WERI-Rb-1 (cell line): ENCODE measurements at places on chromosomes 13 and 19.

DNA sequence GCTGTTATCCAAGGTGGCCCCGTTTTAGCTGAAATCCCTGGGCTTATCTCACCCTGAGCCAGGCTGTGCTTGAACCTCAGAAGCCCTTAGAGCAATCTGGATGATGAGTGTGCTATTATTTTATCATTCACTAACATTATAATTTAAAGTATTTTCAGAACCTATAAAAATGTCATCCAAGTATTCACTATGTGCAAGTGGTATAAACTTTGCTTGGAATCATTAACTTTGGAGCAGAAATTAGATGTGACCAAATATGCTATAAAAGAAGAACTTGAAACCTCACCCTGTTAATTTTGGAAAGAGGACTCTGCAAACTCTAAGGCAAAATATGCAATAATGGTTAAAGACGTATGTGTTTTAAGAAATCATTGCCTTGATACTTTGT is 147.5 kb downstream of the USP12 start:
- DNase-seq = peak; percentile 55

DNA sequence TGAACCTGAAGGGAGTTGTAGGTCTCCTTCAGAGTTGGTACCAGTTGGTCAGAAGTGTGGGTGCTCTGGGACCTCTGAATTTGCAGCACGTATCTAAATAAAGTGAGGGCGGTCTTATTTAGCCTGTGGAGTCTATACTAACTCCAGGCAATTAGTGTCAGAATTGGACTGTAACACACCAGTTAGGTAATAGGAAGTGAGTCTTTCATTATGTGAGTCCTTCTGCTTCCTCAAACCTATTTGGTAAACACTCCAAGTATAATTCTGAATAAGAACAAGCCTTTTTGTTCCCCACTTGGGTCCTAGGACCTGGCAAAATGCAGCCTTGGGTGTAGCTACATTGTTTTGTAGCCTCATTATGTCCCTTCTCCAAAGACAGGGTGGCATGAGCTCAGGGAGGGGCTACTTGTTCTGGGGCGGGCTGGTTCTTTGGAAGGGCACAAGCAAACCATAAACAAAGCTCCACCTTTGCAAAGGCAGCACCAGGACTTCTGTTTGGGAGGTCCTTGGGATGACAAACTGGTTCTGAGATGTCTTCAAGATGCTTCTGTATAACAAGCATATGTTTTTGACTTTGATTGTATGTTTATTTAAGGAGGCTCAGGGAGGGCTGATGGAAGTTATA is 418.0 kb downstream of the ZNF536 start:
- no peak for DNase-seq

GRCh38 chr13:101082441-101082840 is 333.9 kb downstream of the NALCN start:
- no peak for DNase-seq

GRCh38 chr13:111923439-111923838 is 143.5 kb upstream of the SOX1 start:
- DNase-seq = no peak

GRCh38 chr19:6516659-6517291 is 14.1 kb upstream of the TNFSF9 start:
- DNase-seq = peak; percentile 92

- no peak for DNase-seq
Observed at GRCh38 chr13:31903111-31903815, 128.3 kb upstream of the FRY start.

DNA sequence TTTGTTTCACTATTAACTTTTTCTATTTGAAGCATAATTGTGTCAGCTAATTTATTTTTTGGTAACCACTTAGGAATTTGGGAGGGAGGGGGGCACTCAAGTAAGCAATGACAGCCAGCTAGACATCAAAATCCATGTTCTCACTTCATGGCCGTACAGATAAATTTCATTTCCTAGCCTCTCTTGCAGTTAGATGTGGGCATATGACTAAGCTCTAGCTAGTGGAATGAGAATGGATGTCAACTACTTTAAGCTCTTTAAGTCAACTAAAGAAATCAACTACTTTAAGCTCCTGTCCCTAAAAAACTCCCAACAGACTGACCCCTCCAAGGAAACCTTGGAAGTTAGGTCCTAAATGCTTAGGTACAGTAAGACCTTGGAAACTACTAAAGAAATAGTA is 92.0 kb downstream of the KCNRG start:
- no peak for DNase-seq

GRCh38 chr13:84296401-84296800 is 414.1 kb upstream of the SLITRK1 start:
- DNase-seq = no peak

- DNase-seq = no peak
Observed at GRCh38 chr19:44807162-44807561, 1.7 kb upstream of the BCAM start.

GRCh38 chr13:96792736-96793403 is 201.4 kb downstream of the OXGR1 start:
- no peak for DNase-seq

DNA sequence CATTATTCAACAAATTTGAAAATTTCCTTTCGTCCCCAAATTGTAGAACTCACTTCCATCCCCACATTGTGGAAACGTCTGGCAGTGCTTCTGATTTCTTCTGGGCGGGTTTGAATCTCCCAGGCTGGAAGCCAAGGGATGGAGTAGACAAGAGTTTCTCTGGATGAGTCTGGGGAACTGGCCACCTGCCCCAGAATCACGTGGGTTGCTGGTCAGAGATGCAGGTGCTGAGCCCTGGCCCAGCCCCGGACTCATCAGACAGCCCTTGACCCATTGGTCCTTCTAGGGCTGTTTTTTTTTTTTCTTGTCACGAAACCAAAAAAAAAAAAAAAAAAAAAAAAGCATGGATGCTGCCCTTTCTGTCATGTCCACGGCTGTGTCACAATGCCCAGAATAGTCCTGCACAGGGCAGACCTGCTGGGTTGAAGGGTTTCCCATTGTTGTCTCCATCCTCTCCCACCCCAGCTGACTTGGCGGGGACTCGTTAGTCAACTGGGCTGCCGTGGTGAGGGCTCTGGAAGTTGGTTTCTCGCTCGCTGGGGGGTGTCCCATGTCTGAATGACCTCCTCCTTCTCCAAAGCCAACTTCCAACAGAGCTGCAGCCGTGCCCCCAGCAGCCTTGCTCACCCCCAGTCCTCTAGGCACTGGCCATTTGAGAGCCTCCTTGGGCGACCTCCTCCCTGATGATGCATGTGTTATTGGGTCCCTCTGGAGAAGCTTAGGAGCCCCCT is 12.8 kb downstream of the CHST8 start:
- no peak for DNase-seq

- DNase-seq = no peak
Observed at GRCh38 chr19:6241680-6242377, 37.9 kb downstream of the MLLT1 start.

DNA sequence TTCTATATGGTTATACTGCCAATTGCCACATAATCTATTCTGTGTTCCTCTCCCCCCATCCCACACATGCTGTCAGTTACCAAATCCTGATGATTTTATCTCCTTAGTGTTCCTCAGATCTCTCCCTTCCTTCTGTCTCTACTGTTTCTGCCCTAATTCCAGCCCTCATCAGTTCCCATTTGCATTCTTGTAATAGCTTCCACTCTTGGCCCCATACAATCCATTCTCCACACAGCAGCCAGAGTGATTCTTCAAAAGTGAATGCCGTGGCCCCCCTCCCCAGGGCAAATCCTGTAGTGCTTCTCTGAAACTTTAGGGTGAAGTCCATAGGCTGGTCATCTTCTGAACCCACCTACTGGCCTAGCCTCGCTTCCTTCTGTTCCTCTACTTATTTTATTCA is 114.4 kb downstream of the ZAR1L start:
- DNase-seq = no peak

- DNase-seq = no peak
Observed at GRCh38 chr19:46803555-46803954, 15.2 kb upstream of the SLC1A5 start.

- no peak for DNase-seq
Observed at GRCh38 chr19:48878196-48879024, 6.2 kb downstream of the PPP1R15A start.

GRCh38 chr13:36986462-36987240 is 12.5 kb downstream of the ALG5 start:
- DNase-seq = no peak

GRCh38 chr19:7619671-7620441 is 9.5 kb downstream of the XAB2 start:
- no peak for DNase-seq

DNA sequence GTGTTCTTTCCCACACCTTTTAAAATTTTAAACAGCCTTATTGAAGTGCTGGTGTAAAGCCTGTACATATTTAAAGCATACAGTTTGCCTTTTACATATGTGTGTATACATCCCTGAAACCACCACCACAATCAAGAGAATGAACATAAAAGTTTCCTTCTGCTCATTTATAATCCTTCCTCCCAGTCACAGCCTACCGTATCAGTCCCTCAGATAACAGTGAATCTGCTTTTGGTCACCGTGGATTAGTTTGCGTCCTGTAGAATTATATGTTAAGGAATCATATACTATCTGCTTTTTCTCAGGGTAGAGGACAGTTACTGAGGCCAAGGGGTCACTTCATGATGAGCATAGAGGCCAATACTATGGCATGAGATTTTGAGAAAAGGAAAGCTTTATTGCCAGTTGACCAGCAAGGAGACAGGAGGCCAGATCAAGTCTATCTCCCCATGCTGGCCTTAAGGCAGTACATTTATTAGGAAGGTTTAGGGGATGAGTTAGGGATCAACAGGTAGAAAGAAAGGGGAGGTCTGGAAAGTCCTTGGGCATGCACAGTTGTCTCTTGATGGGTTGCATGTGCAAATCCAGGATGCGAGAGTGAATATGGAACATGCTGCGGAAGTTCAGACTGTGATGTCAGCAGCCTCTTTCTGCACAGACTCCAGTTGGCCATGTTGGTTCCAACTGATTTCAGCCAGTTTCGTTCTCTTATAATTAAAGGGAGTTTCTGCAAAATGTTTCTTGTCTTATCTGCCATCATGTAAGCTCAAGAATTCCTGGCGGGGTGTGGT is 36.3 kb upstream of the LSM14A start:
- DNase-seq = no peak

- peak; percentile 95 for DNase-seq
Observed at GRCh38 chr19:38152461-38153379, 71.3 kb downstream of the DPF1 start.

GRCh38 chr13:65915195-65915594 is 1314.9 kb downstream of the PCDH9 start:
- DNase-seq = no peak

DNA sequence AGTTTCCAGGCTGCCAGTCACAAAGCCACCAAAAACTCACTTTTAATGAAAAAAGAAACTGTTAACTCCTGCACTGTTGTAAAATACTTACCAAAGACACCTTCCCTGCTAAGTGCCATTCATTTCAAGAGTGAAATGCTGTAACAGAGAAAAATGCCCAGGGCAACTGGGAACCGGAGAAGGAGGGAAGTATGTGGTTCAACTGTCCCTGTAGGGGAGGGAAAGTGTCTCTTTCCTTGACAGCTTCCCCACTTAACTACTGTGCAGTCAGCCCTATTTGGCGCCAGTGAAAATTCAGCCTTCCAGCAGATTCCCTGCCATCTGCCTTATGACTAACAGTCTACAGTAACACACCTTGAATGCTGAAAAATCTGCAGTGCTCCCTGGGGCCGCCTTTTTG is 789.0 kb downstream of the DIAPH3 start:
- no peak for DNase-seq

DNA sequence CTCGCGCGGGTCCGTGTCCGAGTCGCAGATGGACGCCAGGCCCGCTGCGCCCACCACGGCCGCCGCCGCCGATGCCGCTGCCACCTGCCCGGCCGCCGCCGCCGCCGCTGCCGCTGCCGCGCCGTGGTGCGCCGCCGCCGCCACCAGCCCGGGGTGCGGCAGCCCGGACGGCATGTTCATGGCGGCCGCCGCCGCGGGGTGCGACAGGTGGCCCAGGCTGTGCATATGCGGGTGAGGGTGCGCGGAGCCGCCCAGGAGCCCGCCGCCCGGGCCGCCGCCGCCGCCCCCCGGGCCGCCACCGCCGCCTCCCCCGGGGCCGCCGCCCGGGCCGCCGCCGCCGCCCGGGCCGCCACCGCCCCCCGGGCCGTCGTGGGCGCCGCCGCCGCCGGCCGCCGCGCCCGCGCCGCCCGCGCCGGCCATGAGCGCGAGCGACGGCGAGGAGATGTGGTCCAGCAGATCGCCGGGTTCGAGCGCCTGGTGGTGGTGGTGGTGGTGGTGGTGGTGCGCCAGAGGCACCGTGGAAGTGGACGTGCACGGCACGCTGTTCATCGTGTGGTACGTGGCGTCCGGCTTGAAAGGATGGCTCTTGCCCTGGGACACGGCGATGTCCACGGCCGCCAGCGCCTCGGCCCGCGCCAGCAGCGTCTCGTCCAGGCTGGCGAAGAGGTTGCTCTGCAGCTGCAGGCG is 1.3 kb downstream of the POU4F1 start:
- peak; percentile 19 for DNase-seq

DNA sequence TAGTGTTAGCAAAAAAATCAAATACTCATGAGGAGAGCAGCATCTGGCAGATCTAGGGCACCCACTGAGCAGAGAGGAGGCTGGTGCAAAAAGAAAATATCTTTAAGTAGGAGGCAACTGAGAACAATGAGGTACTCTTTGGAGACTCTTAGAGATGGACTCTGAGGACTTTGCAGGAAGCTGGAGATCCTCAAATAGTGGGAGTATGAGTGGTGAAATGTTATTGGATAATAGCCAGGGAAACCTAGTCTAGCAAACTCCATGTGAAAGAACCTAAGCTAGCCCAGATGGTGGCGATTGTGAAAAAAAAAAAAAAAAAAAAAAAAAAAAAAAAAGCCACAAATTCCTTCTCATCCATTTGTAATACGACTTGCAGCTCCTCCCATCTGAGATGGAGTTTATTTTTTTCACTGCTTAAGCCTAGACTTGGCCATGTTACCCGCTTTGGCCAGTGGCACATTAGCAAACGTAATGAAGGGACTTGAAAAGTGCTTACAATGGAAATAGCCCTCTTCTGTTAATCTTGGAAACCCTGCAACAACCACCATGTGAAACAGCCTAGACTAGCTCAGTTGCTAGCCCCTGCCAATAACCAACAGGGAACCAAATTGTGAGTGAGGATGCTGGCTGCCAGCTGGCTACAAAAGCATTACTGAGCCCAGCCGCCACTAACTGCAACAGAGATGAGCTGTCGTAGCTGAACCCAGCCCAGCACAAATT is 476.2 kb downstream of the KLF12 start:
- DNase-seq = no peak

- peak; percentile 6 for DNase-seq
Observed at GRCh38 chr13:114088234-114088633, 44.2 kb downstream of the RASA3 start.

- no peak for DNase-seq
Observed at GRCh38 chr13:40346592-40346991, 319.8 kb downstream of the FOXO1 start.

DNA sequence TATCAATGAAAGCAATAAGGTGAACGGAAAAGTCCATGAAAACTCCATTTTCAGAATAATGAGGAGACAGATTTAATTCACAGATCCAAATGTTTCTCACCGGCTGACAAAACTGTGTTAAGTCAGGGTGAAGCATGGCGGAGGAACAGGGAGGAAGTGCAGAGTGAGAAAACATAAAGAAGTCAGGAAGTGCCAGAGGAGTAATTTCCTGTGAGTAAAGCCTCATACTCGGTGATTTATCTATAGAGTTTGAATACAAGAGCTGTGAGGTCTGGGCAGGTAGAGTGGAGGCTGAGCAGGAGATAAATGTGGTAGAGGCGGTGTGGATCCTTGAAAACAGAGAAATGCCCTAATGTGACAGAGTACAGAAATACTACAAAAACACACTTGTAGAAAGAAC is 11.4 kb downstream of the CARD8 start:
- no peak for DNase-seq
